M059J (cell line): ENCODE measurements at places on chromosomes 3 and 15. TPM values are rescaled to one million over a fixed set of nuclear protein-coding genes. Genes with fewer than 3 reads are reported as not detected.

The GOLGA8M gene
- not detected in 2 replicates for total RNA-seq

The NR1I2 gene
- total RNA-seq: not detected in 2 replicates

The RETNLB gene
- total RNA-seq: not detected in 2 replicates

The PP2D1 gene
- not detected in 2 replicates for total RNA-seq

The TSEN2 gene
- total RNA-seq: 4.6 and 9.0 TPM in 2 replicates

DNA sequence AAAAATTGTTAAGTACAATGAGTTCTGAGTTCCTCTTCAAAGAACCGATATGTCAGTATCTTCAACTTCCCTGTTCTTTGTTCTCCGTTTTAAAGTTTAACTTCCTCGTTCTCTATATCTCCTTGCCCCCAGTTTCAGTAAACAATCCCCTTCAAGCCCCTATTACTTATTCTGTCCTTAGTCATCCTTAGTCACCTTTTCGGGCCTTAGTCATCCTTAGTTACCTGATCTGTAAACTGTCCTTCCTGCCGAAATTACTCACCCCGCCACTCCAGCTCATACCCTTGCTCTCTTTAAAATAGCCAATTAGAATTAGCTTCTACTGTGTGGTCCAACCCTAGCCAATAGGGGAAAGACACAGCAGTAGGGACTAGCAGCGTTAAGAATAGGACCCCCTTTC is 1165.6 kb downstream of the NSUN3 start:
- no peak for DNase-seq

DNA sequence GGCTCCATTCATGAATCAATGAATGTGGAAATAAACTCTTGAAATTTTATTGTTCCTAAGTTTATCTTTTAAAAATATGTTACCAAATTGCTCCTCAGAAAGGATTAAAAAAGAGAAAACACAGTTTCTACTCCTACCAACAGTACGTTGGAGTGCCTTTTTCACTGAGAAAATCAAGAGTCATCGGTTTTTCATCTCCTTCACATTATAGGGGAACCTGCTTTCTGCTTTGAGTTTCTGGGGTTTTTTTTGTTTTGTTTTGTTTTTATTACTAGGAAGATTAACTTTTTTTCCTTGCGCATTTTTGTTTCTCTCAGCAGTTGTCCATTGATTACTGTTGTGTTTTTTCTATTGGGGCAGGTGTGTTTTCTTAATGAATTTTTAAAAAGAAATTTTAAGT is 3.5 kb downstream of the ARL13B start:
- DNase-seq: no peak

DNA sequence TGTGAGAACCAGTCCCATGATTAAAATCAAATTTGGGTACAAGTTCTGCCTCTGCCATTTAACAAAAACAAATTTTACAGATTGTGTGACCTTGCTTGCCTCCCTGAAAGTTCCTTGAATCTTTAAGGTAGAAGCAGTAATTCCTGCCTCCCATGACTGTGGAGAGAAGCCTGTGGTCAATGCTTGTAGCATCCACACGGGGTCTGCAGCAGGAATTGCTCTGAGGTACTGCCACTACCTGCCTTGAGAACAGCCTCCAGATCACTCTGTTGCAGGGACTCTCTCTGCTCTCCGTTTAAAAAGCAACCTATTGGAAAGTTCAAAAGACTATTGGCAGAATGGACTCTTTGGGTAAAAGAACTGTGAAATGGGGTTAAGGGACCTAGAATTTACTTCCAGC is 75.9 kb downstream of the SST start:
- no peak for DNase-seq

DNA sequence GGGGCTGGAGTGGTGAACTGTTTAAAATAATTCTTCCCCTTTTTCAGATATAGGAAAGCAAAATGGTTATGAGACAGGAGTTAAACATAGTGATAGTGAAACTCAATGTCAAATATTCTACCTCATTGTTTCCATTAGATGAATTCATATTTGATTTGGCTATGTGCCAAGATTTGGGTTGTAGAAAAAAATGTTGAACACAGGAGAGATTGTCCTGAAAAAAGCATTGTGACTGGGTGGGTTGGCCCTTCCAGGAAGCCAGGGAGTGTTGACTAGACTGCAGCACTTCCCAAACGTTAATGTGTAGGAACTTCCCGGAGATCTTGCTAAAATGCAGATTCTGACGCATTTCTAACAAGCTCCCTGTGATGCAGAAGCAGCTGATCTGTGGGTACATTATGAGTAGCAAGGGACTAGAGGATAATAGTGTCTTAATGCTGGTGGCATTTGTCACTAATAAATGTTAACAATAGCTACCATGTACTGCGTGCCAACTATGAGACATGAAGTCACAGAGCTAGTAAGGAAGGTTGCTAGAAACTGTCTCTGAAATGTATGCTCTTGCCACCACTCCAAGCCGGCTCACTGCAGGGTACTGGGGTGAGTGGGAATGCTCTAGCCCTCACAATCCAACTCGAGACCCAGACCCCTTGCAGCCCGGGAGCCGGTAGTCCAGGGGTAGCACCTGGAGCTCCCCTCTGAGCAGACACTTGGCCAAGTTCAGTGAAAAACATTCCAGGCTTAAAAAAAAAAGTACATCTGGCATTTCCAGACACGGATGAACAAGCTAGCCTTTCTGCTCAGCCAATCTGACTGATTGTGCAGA is 120.6 kb downstream of the CD47 start:
- no peak for DNase-seq

- DNase-seq: peak; percentile 84
Observed at GRCh38 chr3:36969540-36970432, 23.1 kb downstream of the EPM2AIP1 start.

DNA sequence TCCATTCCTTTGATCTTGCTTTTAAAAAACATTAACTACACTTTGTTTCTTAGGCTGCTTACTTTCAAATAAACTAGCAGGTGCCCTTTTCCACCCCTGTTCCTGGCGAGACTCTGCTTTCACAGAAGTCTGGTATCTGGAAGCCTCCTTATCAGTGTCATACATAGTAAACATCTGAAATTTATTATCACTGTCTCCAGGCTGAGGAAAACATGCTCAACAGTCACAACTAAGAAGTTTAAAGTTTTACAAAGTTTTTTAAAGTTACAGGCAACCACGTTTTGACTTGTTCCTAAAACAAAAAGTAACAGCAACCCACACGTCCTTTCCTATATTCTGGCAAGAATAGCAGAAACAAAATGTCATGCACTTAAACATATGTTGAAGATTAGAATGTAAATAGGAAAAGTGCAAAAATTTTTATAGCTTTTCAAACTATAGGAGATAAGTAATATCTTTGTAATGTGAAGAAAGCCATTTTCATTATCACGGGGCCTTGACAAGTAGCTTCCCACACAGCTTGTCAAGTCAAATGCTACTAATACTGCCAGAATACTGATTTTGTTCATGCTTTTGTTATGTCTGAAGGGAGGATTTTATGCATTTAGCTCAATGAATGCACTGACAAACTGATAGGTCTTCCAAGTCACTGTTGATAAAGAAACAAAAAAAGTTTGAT is 275.2 kb upstream of the KCNMB2 start:
- DNase-seq: peak; percentile 12

DNA sequence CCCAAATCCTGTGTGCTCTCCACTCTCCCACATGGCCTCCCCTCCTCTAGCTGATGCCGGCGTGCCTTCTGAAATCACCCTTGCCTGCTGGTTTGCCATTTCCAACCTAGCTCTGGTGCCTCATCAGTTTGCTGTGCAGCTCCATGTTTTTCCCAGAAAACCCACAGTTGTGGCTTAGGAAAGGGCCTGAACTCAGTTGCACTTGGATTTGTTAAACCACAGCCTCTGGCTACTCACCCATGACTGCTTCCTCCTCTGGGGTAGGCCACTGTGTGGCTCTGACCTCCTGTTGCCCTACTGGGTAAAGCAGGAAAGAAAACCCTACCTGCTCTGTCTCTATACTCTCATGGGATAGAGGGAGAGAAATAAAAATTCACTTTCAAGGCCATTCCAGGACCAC is 97.3 kb downstream of the DAPK2 start:
- peak; percentile 80 for DNase-seq

- DNase-seq: peak; percentile 48
Observed at GRCh38 chr15:32733281-32733680, 15.5 kb downstream of the GREM1 start.

DNA sequence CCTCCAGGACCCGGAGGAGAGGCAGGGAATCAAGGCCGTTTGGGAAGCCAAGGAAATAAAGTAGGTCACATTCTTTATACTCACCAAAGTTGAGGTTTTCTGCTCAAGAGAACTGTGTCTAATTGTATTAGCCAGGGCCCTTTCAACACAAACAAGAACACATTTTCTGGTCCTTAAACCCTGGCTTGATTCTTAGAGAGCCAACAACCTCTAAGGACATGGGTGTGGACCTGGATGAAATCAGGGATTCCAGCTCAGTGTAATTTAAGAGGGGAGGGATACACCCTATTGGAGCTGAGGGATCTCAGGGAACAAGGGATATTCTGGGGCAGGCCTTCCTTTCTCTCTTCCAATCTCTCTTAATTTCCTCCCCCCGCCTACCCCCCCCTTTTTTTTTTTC is 104.8 kb downstream of the COL6A6 start:
- DNase-seq: no peak

- peak; percentile 33 for DNase-seq
Observed at GRCh38 chr3:195714380-195715011, 6.3 kb upstream of the MUC20 start.

- DNase-seq: no peak
Observed at GRCh38 chr3:131549340-131549739, 46.6 kb upstream of the MRPL3 start.

GRCh38 chr15:87816811-87817210 is 439.7 kb downstream of the NTRK3 start:
- peak; percentile 99 for DNase-seq

- no peak for DNase-seq
Observed at GRCh38 chr15:51856714-51857380, 27.4 kb downstream of the TMOD3 start.

DNA sequence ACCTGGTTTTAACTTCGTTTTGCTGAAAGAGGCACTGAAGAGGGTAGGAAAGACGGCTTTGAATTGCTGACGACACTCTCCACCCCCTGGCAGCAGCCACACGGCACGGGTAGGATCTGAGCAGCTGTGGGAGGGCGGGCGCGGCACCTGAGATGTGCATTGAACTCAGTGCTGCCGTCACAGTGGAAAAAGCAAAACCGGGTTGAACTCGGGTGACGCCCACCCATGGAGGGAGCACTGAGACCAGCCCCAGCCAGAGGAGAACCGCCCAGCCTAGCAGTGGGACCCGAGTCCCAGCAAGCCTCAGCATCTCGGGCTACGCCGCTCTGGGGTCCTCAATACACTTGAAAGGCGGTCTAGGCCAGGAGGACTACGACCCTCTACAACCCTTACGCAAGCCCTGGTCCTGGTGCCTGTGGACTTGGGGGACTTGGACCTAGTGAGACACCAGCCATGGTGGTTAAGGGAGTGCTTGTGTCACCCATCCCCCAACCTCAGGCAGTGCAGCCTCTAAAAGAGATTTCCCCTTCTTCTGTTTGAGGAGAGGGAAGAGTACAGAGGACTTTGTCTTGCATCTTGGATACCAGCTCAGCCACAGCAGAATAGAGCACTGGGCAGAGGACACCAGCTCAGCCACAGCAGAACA is 50.0 kb upstream of the RPL35A start:
- DNase-seq: no peak

DNA sequence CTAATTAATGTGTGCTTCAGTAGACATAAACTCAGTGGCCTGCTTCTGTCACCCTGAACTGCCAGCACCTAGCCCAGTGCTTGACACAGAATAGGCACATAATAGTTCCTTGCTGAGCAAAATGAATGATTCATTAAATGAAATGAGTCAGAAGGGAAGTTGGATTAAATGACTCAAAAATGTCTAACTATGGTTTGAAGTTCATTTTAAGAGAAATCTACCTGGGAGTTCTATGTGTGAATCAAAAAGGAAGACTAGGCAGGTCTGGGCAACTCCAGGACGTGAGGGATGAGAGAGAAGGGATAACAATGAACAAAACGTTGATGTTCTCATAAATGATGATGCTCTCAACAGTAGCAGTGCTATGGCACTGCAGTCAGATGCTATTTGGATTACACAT is 175.0 kb downstream of the CFAP20DC start:
- peak; percentile 78 for DNase-seq

DNA sequence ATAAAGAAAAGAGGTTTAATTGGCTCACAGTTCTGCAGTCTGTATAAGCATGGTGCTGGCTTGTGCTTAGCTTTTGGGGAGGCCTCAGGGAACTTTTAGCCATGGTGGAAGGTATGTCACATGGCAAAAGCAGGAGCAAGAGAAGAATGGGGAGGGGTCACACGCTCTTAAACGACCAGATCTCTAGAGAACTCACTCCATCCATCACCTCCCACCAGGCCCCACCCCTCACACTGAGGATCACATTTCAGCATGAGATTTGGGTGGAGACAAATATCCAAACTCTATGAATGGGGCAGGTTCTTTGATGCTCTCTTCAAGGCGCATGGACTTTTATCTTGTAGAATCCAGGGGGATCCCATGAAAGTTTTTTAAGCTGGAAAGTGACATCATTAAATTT is 75.7 kb downstream of the ITPR1 start:
- DNase-seq: no peak

DNA sequence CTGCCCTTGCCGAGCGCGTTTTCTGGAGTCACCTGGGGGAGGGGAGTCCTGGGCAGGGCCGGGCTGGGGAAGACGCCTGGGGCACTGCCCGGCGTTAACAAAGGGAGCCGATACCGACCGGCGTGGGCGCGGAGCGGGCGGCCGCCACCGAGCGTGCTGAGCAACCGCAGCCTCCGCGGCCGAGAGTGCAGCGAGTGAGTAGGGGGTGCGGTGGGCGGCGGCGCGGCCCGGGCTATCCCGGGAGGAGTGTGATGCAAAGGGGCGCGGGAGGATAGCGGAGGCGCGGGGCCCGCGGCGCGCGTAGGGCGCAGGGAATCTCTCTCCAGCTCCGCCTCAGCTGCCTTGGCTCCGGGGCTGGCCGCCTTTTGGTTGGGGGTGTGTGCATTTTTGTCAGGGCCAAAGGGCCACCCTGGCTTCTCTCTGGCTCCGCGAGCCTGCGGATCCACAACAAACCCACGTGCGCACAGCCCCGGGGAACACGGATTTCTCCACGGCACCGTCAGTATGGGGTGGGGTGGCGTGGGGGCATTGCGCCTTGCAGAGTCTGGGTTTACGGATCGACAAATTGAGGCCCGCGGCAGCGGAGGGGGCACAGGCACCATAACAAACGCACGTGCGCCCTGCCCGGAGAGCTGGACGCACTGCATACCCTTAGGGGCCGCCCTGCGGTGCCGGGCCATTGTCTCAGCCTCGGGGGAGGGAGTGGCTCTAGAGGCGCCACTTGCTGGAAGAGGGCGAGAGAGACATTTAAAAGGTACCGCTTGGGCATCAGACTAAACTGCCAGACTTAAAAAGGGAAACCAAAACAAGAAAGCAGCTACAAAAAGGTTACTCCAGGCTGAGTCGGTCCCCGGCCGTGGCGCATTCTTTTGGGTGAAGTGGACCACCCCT is 560 bp downstream of the ST6GAL1 start:
- DNase-seq: peak; percentile 72

GRCh38 chr15:75051191-75051608 is 27.8 kb downstream of the PPCDC start:
- DNase-seq: no peak

DNA sequence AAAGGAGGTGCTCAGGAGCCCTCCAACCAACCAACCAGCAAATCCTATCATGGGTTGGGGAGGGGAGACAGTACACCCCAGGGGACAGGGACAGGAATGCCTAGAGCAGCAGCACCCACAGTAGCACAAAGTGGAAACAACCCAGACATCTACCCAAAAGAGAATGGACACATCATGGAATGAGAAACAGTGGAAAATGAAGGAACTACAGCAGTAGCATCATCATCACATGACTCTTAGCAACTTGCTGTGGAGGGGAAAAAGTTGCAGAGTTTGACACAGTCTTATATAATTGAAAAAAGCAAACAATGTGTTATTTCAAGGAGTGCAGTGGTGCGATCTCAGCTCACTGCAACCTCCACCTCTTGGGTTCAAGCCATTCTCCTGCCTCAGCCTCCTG is 11.0 kb downstream of the C3orf22 start:
- DNase-seq: no peak
